ENCODE measurements at places on chromosomes 2 and 18.

- DNase-seq = peak; percentile 38
Observed at GRCh38 chr18:11884396-11885030, 23.6 kb downstream of the MPPE1 start.

GRCh38 chr2:115115135-115115534 lies 672.7 kb downstream of the DPP10 start:
- no peak for DNase-seq

DNA sequence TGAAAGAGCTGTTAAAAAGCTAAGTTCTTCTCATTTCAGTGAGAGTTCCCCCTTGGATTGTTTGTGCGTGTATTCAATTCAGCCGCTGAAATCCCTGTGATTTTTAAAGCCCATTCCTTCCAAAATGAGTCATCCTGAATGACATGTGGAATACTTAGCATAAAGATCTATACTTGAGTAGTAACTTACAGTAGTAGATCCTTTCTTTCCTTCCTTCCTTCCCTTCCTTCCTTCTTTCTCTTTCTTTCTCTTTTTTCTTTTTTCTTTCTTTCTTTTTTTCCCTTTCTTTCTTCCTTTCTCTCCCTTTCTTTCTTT lies 18.2 kb upstream of the SOX11 start:
- DNase-seq = no peak

DNA sequence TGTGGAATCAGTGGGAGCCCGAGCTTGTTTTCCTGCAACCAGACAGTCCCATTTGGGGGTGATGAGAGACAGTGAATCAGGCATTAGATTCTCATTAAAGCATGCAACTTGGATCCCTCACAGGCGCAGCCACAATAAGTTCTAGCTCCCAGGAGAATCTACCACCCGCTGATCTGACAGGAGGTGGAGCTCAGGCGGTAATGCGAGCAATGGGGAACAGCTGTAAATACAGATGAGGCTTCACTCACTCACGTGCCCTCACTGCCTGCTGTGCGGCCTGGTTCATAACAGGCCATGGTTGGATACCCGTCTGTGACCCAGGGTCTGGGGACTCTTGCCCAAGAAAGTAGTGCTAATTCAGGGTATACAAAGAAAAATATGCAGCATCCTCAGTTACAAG lies 144.8 kb upstream of the RGPD4 start:
- DNase-seq = no peak

- no peak for DNase-seq
Observed at GRCh38 chr2:71174207-71174606, 43.8 kb downstream of the MPHOSPH10 start.

DNA sequence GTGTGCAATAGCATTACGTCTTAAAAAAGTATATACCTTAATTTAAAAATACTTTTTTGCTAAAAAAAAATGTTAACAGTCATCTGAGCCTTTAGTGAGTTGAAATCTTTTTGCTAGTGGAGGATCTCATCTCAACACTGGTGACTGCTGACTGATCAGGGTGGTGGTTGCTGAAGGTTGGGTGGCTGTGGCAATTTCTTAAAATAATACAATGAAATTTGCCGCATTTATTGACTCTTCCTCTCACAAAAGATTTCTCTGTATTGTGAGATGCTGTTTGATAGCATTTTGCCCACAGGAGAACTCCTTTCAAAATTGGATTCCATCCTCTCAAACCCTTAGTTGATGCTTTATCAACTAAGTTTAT lies 46.1 kb upstream of the ANXA4 start:
- DNase-seq = no peak

DNA sequence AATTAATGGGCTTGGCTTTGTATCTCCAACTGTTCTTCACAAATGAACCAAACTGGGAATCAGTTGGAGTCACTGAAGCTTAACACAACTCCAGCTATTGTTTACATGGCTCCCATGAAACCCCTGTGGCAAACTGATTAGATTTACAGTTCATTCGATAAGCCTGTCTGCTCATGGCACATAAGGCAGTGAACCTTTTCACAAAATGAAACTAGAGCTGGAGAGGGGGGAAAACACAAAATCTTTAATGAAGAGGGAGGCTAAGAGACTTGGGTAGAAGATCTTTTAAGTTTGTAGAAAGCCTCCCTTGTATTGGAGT lies 11.6 kb upstream of the ITGA6 start:
- DNase-seq = no peak

- no peak for DNase-seq
Observed at GRCh38 chr2:172970660-172971059, 105.0 kb upstream of the MAP3K20 start.

DNA sequence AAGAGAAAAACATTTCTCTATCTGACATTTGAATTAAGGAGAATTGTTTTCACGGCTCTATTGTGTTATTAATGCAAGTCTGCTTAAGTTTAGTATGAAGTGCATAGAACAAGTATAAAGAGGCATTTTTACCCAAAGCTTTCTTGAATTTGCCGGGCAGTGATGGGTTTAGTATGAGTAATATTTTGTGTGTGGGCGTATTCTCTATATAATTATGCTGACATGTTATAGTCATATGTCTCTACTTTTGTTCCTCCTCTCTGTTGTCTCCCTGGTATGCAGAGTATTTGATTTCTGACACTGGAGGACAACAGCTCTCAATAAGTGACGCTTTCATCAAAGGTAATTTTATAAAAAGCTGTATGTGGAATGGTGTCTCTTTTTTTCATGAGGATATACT lies 45.9 kb downstream of the PIKFYVE start:
- no peak for DNase-seq

DNA sequence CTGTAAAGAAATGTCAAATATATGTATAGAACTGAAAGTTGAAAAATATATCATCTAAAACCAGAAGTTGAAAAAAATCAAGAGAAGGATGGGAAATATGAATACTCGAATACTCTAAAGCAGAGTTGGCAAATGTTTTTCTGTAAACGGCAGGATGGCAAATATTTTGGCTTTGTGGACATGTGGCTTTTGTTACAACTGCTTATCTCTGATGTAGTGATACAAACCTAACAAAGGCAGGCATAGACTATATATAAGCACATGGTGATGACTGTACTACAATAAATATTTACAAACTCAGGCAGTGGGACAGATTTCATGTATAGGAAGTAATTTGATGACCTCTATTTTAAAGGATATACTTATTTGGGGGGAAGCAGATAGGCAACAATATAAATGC lies 224.6 kb upstream of the LRRTM4 start:
- DNase-seq = no peak

- DNase-seq = no peak
Observed at GRCh38 chr18:24000613-24001490, 13.7 kb upstream of the TTC39C start.

- no peak for DNase-seq
Observed at GRCh38 chr2:575030-575726, 102.0 kb downstream of the TMEM18 start.

- peak; percentile 29 for DNase-seq
Observed at GRCh38 chr2:100142393-100142792, at the start of gene AFF3. TSS of gene AFF3 (minus strand) at chr2:100142590. CDS start at chr2:100104454, 38,136 bp downstream.

DNA sequence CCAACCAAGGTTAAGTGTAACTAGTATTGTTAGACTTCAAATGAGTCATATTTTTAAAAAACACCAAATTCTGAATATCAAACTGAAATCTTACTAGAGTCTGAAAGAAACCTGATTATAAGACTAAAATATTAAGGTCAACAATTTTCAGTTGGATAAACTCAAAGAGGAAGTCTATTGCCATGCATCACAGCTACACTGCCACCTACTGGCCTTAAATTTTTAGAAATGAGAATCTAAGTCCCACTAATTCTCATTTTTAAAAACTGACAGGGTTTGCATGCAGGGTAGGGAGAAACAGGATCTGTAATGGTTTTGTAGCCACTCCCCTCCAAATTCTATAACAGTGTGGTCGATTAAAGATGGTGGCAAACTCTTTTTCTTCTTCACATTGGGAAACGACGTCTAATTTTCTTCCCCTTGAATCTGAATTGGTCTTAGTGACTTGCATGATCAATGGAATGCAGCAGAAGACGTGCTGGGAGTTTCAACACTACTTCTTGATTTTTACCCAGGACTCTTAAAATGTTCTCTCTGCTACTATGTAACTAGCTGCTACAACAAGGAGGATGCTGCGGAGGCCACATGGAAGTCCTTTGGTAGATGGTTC lies 176.1 kb upstream of the SESTD1 start:
- DNase-seq = no peak
